ENCODE measurements at places on chromosomes 11 and 22.

GRCh38 chr11:33616552-33616951 lies 84.1 kb downstream of the C11orf91 start:
- no peak for DNase-seq

DNA sequence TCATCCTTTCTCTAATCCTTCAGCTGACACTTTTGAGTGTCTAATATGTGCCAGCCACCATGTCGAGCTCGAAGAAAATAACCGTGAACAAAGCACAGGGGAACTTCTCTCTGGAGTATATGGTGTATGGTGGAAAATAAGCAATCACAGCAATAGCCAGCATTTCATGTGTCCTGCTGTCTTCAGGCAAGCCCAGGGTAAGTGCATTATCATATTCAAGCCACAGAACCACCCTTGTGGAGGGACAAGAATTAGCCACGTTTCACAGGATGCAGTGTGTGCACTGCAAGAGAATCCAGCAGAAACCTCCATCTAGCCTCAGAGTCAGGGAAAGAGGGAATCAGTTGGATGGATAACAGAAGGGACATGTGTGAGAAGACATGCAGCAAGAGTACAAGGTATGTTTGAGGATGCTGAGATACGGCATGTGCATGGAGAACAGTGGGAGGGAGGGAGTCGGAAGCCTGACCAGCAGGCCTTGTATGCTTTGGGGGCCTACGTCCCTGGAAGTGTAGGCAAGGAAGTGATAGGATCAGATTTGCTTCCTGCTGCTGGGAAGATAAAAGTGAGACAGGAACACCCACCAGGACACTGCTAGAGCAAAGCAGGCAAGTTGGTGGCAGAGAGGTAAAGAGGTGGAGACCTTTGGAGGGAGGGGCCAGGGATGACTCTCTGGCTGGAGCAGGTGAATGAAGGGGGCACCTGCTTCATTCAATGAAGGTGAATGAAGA lies 14.7 kb upstream of the GNAZ start:
- DNase-seq = no peak

GRCh38 chr22:46050451-46050845 lies 73.5 kb upstream of the WNT7B start:
- no peak for DNase-seq

GRCh38 chr11:124429599-124429998 lies 4.9 kb upstream of the OR8B4 start:
- no peak for DNase-seq

- no peak for DNase-seq
These were observed 25.2 kb downstream of the MRGPRD start for GRCh38 chr11:68955607-68955958.

DNA sequence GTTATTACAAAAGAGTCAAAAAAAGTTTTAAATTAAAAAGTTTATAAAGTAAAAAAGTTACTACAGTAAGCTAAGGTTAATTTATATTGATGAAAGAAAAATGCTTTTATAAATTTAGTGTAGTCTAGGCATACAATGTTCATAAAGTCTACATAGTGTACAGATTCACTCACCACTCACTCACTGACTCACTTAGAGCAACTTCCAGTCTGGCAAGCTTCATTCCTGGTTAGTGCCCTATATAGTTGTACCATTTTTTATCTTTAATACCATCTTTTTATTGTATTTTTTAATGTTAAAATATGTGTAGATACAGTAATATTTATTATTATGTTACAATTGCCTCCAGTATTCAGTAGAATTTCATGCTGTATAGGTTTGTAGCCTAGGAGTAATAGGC lies 2.6 kb upstream of the MMP10 start:
- no peak for DNase-seq

- no peak for DNase-seq
These were observed 546 bp downstream of the GNB1L start for GRCh38 chr22:19853879-19854777.

DNA sequence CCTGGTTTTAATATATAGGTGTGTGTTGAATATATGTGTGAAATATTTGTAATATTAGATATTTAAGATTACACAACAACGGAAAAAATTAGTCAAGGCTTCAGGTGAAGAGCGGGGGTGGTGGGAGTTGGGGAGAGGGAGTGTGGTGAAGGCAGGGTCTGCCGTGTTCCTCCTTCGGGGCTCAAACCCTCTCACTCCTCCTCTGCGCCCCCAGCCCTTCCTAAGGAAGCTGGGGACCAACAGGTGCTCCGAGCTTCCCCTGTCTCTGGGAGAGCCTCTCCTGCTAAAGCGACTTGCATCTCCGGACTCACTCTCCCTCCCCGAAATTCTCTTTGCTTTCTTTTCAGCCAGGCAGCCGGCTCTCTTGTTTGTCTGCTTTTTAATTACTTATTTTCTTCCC lies 960 bp upstream of the CADM1 start:
- no peak for DNase-seq

GRCh38 chr11:18151581-18151980 lies 19.2 kb downstream of the MRGPRX3 start:
- no peak for DNase-seq

DNA sequence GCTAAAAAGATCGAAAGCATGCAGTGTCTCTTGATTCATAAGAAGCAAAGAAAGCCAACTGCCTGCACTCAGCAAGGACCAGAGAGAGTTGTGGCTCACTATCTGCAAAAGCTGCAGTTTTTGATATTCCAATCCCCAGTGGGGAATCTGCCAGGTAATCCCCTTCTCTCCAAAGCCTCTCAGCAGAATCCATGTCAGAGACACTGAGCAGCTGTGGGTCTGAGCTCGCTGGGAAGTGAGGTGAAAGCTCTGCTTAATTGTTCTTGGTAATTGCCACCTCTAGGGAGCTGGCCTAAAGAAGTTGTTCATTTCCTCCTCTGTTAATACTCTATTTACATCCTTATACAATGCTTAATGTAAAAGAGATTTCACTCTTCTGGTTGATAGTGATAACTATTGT lies 261.3 kb upstream of the LRRC4C start:
- DNase-seq = no peak

DNA sequence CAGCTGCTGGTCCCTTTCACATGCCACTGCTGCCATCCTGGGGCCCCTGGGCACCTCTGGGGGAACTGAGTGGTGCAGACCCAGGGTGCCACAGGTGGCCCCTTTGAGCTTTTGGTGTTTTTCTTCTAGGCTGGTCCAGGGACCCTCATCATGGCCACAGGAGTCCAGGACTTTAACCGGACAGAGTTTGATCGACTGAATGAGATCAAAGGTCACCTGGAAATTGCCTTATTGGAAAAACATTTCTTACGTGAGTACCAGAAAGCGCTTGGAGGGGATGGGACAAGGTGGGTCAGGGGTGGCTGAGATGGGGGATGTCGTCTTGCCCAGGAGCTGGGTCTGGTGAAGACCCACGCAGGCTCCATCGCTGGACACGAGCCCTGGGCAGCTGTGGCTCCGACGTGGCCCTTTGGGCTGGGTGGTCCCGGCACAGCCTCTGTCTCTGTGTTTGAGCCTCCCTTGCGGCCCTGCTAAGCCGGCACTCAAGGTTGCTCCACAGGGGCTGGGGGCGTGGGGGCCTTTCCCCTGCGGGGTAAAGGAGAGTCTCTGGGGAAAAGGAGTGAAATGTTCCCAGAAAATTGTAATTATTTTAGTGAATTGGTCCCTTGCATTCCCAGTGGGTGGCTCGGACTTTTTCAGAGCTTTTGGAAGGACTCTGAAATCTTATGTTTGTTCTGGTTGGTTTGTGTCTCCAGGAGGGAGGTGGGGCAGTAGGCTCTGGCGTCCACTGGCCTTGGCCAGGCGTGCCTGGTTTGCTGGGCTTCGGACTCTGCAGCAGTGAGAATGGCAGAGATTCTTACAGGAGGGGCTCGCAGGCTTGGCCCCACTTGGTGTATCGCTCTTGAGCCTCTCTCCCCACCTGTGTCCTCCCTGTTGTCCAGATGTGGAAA lies 17.8 kb downstream of the GRAMD4 start:
- DNase-seq = no peak

DNA sequence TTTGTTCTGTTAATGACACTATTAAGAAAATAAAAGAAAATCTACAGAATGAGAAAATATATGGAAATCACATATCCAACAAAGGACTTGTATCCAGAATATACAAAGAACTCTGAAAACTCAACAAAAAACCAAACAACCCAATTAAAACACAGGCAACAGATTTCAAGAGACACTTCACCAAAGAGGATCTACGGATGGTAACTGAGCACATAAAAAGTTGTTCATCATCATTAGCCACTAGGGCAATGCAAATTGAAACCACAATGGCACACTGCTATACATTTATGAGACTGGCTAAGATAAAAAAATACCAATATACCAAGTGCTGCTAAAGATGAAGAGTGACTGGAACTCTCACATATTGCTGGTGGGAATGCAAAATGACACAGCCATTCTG lies 34.5 kb upstream of the SLC25A1 start:
- no peak for DNase-seq

DNA sequence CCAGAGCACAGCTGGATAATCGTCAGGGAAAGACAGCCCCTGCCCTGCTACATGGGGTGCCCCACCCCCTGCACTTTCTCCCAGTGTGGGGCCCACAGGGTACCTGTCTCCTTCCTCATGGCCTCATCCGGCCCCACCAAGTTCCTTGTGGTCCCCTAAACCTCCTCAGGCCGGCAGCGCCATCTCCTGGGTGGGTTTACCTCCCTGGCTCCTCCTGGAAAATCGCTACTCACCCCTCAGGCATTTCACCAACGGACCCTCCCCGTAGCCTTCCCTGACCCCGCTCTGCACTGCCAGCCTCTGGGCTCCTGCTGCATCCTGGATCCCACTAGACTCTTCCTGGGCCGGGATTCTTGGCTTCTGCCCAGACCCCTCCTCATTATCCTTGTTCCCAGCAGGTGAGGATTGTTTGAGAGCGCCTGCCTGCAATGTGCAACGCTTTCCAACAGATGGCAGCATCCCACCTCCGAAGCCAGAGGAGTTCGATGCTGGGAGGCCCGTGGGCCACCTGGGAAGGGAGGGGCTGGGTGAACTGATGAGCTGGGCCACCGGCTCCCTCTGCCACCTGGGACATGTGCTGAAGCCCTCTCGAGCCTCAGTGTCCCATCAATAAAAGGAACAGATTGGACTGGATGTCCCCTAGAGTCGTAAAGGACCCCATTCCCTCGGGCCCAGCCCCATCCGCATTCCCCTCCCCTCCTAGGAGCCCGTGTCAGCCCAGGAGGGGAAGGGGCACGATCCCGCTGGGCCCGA lies 44.2 kb upstream of the TTLL12 start:
- DNase-seq = no peak

GRCh38 chr11:106321601-106322000 lies 244.1 kb downstream of the AASDHPPT start:
- no peak for DNase-seq

DNA sequence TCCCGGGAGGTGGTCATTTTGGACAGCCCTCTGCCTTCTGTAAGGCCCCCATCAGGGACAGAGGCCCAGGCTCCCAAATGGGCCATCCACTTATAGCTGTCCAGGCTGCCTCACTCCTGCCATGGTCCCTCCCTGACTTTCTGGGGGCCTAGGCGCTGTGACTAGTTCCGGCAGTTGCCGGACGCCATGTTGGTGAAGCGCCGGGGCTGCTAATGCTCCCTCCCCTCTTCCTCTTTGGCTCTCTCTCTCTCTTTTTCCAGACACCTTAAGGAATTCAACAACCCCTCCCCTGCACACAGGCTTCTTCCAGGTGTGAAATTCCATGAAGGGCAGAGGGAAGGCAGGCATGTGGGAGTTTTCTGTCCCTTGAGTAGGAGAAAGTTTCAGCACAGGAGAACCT lies 445.6 kb downstream of the SOX6 start:
- DNase-seq = no peak

DNA sequence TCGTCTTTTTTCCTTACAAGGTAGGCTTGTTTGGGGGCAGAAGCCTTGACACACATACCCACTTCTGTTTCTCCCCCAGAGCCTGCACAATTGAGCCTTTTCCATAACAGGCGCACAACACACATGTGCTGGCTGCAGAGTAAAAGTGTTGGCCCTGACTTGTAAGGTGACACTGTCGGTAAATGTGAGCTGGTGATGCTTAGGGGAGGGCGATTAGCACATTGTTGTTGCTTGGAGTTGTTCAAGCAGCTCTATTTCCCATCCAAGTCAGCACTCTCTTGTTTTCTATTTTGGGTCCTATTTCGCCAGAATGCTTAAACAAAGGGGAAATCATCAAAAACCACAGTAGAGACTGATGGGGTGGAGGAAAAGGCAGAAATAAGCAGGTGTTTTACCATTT lies 51.9 kb upstream of the PTPRJ start:
- no peak for DNase-seq

- no peak for DNase-seq
These were observed 11.3 kb downstream of the SLC17A6 start for GRCh38 chr11:22349491-22349890.

- no peak for DNase-seq
These were observed 75.1 kb downstream of the LARGE2 start for GRCh38 chr11:45997599-45997998.

GRCh38 chr11:96218006-96218405 lies 125.0 kb downstream of the MAML2 start:
- no peak for DNase-seq

GRCh38 chr22:43449205-43449830 lies 37.5 kb downstream of the MPPED1 start:
- DNase-seq = no peak

DNA sequence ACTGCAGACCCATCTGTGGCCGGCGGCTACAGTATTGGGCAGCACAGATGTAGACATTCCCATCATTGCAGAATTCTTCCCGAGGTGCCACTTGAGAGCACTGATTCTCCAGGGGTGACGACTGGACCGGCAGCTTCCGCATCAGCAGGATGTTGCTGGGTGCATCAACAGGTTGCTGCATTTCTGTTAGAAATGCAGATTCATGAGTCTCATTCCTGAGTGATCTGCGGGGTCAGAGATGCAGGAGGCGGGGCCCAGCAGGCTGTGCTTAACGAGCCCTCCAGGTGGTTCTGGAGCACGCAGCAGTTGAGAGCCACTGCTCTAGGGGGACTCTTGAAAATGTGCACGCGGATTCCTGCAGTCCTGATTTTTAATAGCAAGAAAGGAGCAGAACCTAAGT lies 321.8 kb downstream of the TBC1D22A start:
- no peak for DNase-seq

GRCh38 chr11:117009905-117010605 lies 88.2 kb downstream of the SIK3 start:
- no peak for DNase-seq

DNA sequence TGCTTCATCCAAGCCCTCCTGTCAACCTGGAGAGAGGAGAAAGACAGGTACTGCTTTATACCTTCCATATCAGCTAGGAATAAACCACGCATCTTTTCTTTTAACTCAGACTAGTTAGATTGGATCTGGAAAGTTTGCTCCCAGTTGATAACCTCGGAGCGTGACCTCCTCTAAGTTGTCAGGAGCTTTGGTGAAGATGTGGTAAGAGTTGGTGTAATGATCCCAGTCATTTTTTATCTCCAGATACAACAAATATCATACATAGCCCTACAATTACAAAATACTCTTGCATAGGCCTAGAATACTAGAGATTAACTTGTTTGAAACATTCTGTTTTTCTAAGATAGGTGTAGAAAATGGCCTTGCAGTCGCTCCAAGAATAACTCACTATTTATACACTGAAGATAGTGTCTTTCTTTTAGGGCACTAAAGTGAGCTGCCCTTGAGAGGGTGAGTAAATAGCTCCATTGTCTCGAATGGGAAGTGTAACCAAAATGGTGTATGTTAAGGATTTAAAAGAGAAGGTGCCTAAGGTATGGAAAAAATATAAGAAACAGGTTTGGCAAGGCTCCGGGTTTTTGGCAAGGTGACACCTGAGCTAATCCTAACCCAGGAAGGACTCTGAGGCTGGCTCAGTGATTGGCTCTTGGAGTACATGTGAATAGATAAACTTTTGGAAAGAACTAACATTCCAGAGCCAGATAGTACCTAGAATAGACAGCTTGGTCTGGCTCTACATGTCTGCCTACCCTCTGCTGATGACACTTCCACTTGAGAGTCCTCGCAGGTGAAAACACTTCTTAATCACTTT lies 59.4 kb downstream of the GLYATL1 start:
- no peak for DNase-seq

GRCh38 chr11:35622070-35622469 lies 3.8 kb downstream of the FJX1 start:
- DNase-seq = no peak

Measured in anterior cingulate cortex (tissue), 58 donors.